ENCODE measurements at places on chromosomes 11 and 22. TPM values are rescaled to one million over a fixed set of nuclear protein-coding genes. Genes with fewer than 3 reads are reported as not detected.

DNA sequence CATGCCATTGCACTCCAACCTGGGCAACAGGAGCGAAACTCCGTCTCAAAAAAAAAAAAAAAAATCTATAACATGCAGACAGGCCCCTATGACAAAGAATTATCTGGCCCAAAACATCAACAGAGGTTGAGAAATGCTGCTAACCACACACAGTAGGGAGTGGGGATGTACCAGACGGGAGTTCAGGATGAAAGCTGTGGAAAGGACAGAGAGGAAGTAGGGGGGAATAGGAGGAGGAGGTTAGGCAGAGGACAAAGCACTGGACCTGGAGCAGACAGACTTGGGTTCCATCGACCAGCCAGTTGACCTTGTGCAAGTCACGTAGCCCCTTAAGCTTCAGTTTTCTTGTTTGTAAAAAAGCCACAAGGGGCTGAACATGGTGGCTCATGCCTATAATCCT lies 12.5 kb downstream of the LRP4 start:
- DNase-seq, result no peak

Gene KRTAP5-11
- not detected for total RNA-seq

GRCh38 chr11:15714641-15715399 lies 600.1 kb downstream of the INSC start:
- DNase-seq, result no peak

DNA sequence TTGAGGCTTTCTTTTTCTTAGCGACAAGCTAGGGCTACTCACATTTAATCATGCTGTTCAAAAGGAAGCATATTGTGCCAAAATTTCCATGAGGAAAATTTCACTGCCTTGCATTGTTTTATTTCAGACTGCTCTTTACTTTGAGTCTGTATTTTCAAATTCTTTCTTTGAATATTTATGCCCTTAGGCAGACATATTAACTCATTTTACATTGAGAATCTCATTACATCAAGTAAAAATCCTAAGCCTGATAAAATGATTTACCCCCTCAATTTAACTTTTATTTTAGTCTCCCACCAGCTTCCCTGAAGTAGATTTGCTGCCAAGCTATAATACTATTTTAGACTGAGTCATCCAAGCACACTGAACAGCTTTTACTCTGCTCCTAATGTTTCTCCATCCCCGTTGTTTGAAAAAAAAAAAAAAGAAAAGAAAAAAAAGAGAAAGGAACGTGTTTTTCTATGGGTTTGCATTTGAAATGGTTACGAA lies 189.3 kb upstream of the MTMR2 start:
- no peak for DNase-seq

Gene GUCY1A2
- total RNA-seq, result 26.6 TPM

Gene BTG4
- total RNA-seq, result not detected

DNA sequence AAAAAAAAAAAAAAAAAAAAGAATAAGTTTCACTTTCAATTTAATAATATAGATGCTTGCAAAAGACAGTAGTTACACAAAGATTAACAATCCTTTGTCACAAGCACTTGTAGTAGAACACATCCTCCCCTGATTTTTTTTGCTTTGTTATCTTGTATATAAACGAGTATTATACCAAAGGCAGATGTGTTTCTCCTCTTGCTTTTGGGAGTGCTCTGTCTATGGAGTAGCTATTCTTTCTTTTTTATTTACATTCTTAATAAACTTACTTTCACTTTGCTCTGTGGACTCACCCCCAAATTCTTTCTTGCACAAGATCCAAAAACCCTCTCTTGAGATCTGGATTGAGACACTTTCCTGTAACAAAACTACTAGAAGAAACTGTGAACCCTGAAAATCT lies 3.4 kb upstream of the MRPL16 start:
- no peak for DNase-seq

DNA sequence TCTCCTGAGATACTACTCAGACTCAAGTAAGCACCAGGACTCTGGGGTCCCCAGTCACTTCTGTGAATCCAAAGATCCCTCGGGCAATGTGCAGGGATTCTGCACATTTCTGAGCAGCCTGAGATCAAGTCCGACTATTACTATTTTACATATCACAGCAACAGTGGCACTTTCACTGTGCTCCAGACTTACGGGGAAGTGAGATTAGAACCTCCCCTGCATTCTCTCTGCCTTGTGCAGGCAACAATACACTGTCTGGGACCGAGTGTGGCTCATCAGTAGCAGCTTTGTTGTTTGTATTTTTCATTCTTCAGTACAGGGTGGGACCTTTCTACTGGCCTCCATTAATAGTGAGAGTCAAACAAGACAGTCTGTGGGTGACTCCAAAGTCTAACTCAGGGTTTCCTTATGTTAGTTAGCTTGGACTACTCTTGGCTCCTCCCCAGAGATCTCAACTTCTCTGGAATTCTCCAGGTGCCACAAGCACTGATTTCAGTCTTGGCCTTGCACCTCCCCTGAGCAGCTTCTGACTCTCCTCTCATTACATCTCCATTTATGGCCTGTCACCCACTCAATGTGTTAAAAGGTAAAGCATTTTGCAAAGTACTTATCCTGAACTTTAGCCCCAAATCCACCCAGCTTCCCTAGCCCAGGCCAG lies 76.2 kb upstream of the TOP3B start:
- no peak for DNase-seq

DNA sequence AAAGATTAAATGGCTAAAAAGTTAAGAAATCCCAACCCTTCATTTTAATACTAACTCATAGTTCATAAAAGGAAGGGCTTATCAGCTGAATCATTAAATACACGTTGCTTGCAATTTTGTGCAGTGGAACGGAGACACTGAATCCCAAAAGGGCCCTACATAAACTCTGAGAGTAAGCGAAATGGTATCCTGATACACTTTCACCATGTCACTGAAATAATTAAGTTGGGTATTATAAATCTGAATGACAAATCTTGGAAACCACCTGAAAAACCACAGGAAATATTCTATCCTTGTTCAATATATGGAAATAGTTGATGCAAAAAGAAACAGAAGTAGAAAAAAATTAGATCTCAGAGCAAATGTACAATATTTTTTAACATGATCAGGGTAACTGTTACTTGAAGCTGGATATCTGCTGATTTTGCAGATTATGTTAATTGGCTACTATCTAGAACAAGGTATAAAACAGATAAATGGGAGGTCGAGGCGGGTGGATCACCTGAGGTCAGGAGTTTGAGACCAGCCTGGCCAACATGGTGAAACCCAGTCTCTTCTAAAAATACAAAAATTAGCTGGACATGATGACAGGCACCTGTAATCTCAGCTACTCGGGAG lies 55.1 kb downstream of the MAML2 start:
- DNase-seq, result no peak

Gene MUC5AC
- total RNA-seq, result not detected

Gene UBTFL1
- not detected for total RNA-seq

Gene RPLP2
- total RNA-seq, result 716 TPM

Gene SAAL1
- 6.6 TPM for total RNA-seq

Gene SHANK2
- total RNA-seq, result 9.6 TPM

Gene PIH1D2
- 2.4 TPM for total RNA-seq

GRCh38 chr11:124536520-124536919 lies 6.9 kb downstream of the OR8B12 start:
- DNase-seq, result no peak

GRCh38 chr11:35588627-35589026 lies 29.6 kb upstream of the FJX1 start:
- DNase-seq, result no peak

DNA sequence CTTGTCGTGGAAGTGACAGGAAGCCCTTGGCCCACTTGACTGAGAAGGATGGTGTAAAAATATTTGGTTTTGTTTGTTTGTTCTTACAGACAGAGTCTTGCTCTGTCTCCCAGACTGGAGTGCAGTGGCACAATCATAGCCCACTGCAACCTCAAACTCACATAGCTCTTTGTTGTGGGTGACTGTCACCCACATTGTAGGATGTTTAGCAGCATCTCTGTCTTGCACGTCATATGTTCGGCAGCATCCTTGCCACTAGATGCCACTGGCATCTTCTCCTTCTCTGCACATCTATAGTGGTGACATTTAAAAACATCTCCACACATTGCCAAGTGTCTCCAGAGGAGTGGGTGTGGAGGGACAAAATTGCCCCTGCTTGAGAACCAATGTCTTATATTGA lies 56.8 kb downstream of the PRR5L start:
- DNase-seq, result no peak

DNA sequence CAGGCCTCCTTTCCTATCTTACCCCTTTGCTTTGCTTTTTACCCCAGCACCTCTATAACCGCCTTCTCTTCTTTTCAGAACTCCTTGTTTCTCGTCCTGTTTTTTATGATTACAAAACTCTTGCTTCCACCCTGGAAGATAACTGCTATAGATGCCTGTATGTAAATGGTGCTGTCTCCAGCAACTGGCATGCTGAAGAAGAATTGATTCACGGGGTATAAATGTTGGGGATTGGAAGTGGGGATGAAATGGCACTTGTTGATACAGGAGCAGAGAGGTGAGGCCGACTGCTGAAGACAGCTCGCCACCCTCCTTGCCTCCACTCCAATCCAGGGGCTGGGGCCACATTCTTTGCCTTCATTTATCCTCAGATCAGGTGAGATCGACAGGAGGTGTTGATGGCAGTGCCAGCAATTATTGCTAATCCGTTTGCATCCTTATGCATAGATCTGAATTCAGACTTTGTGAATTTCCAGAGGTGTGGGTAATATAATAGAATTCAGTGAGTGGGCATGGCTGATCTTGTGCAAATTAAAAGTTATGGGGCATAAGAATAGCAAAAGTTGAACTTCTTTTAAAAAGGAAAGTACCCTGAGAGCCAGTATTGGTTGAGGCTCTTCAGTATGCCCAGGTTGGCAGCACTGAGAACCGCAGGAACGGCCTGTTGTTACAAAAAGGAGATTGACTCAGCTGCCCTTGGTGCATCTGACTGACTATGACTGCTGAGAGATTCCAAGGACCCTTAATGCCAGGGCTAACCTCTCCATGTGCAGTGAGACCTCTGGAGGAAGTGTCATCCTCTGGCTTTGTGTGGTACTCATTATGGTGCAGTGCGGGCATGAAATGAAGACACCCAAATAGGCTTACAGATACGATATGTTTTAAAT lies 5.3 kb downstream of the NEAT1 start:
- peak; percentile 40 for DNase-seq

- DNase-seq, result no peak
Measured at GRCh38 chr11:94880216-94880615, 93.1 kb downstream of the CWC15 start.

- no peak for DNase-seq
Measured at GRCh38 chr11:45187375-45187774, 40.9 kb downstream of the PRDM11 start.

DNA sequence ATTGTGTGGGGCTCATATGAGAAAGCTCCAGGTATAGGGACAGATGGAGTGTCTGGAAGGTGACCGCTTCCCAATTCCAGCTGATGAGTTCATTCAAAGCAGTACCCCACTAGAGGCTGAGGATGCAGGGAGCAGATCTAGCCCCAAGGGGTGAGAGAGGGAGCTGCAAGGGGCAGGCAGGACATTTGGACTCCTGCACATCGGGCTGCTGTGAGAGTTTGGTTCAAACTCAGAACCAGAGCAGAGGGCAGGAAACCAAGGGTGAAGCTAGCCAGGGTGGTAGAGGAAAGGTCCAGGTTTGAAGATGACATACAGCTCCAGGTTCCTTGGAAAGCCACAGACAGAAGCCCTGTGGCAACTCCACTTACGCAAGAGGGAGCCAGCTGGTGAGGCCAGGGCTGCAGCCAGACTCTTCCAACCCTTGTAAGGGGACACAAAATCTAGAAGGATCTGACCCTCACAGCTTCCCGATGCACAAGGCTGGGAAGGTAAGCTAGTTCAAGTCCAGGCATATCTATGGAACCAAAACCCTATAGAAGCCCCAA lies 1.9 kb downstream of the CSNK2A3 start:
- DNase-seq, result no peak

DNA sequence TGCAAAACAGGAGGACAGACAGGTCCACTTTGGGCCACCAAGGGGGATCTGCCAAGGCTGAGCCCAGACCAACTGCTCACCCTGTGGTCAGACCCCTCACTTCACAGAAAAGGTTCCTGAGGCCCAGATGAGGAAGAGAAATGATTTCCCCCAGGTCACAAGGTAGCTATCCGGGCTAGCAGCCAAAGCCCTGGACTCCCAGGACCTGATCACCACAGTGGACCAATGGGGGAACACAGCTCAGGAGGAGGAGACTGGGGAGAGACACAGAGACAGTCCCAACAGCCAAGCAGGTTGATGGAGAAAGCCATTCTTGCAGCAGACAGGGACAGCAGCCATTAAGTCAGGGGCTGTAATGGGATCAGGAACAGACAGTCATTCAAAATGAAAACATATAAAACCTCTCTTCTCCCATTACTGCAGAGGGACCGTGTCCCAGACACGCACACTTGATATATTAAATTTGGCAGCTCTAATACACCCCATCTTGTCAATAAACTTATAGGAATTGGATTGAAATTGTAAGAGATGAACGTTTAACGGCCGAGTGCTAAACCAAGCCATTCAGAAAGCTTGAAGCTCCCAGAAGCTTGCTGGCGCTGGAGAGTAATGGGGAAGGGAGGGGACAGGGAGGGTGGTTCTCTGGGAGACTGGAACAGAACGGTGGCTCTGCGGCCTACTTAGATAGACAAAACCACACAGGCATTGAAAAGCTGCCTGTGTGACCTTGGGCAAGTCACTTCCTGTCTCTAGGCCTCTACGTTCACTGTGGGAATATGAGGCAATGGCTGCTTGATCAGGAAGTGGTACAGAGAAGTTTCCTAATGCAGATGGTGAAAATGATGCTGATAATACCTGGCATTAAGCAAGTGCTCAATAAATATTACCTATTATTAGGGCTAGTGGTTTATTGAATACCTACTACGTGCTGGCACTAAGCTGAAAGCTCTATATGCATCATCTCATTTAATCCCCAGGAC lies 16.0 kb downstream of the ZMAT5 start:
- DNase-seq, result no peak

DNA sequence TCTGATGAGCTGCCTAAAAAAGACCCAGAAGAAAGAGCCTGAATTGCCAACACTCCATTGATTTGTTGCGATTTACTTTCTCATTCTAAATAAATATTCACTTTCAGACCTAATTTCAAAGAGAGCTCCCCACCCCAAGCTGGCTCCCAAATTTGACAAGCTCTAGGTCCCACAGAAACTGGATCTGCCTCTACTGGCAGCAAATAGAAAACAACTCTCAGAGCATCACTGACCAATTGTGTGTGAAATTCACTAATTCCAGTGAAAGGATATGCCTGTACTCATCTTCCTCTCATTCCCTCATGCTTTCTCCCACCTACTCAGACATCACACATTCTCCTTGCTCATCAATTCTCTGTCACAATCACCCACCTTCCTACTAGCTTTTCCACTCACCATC lies 249.1 kb downstream of the DCDC1 start:
- DNase-seq, result no peak

DNA sequence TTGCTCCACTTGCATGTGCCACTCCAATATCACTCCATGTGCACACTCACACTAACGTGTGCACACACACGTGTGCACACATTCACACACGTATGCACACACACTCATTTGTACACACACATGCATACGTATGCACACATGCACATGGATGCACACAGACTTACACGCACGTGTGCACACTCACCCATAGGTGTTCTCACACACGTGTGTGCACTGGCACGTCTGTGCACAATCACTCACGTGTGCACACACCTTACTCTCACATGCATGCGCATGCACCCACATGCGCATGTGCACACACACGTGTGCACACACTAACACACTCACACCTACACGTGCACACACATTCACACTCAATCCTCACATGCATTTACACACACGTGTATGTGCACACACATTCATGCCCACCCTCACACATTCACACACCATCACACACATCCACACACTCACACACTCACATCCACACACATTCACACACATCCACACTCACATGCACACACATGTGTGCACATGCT lies 9.3 kb upstream of the MS4A15 start:
- no peak for DNase-seq

All from omental fat pad (tissue), 4 donors.